DMS79 (cell line): ENCODE measurements at places on chromosomes 16 and 17.

DNA sequence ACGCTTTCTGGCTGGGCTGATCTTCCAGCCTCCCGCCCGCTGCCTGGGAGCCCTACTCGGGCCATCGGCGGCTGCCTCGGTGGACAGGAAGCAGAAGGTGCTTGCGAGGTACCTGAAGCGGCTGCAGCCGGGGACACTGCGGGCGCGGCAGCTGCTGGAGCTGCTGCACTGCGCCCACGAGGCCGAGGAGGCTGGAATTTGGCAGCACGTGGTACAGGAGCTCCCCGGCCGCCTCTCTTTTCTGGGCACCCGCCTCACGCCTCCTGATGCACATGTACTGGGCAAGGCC is 30.7 kb downstream of the CIITA start:
- DNase-seq: no peak

- DNase-seq: no peak
Observed at GRCh38 chr16:2178321-2179106, 17.9 kb downstream of the CASKIN1 start.

GRCh38 chr17:43308999-43309398 is 75.2 kb upstream of the RNU2-1 start:
- no peak for DNase-seq

GRCh38 chr17:12790249-12791106 is 1.2 kb downstream of the ARHGAP44 start:
- DNase-seq: peak; percentile 31

GRCh38 chr16:86101137-86101896 is 202.4 kb downstream of the IRF8 start:
- DNase-seq: no peak

DNA sequence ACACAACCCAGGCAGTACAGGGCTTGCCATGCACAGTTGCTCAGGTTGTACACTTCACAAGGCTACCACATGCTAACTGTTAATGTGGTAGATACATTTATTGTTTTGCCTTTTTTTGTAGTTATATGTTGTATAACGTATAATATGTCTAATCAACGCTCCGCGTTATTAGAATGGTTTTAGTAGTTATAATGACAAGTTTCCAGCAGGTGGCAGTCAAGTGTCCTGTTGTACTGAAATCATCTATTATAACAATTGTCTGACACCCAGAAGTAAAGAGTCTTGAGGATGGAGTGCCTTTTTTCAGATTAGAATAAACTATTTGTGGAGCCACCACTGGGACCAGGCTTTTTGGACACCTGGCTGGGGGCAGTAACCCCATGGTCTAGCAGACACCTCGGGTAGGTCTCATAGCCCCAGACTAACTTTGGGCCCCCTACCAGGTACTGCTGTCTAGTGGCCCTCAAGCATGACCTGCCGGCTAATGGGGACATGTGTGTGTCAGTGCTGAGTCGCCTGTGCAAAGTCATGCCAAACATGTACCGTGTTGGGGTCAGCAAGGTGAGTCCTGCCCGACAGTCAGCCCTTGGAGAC is 32.8 kb downstream of the MYO15A start:
- peak; percentile 1 for DNase-seq

DNA sequence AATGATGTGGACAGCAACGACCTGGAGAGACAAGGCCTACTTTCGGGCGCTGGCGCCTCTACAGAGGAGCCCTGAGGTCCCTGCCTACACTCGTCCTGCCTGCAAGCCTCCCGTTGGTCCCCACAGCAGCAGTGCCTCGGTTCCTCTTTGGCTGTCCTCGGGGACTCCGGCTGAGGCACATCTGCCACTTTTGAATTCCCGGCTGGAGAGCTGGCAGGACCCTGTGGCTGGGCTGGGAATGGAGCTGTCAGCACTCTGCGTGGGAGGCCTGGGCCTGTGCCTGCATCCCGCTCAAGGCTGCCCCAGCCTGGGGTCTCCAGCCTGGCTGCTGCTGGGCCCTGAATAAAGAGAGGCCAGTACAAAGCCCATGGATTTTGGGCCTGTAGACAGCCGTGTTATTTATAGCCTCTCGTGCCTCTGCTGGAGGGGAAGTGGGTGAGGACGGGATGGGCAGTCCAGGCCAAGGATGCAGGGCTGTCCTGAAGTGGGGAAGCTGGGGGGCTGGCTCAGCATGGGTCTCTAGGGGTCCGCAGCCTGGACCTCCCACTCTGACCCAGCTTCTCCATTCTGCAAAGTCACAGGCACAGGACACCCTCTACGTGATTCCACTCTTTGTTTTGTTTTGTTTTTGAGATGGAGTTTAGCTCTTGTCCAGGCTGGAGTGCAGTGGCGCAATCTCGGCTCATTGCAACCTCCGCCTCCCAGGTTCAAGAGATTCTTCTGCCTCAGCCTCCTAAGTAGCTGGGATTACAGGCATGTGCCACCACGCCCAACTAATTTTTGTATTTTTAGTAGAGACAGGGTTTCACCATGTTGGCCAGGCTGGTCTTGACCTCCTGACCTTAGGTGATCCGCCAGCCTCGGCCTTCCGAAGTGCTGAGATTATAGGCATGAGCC is 10.6 kb upstream of the SPNS2 start:
- DNase-seq: no peak

DNA sequence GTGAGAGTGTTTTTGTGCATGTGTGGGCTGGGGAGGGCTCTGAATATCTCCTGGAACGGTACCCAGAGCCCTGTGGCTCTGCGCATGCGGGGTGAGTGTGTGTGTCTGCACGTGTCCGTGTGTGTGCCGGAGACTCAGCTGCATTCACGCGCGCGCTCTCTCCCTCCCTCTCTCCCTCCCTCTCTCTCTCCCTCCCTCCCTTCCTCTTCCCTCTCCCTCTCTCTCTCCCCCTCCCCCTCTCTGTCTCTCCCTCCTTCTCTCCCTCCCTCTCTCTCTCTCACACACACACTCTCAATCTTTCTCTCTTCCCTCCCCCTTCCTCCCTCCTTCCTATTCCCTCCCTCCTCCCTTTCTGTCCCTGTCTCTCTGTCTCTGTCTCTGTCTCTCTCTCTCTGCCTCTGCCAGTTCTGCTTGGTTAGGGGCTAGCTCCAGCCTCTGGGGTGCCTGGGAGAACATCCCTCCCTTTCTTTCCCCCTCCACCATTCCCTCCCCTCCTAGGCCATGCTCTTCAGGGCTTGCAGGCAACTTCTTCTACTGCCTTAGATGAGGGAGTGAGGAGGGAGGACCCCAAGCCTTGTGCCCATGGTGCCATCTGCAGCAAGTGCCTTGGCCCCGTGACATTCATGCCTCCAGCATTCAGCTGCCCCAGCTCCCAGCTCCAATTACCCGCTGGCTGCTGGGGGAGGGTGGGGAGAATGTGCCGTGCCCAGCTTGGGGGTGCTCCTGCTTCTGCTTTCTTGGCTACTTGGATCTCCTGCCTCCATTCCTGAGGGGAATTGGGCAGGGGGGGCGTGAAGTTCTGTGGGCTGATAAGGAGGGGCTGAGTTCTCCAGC is 6.4 kb downstream of the THRA start:
- no peak for DNase-seq

GRCh38 chr16:4214215-4214621 is 27.7 kb downstream of the SRL start:
- no peak for DNase-seq

DNA sequence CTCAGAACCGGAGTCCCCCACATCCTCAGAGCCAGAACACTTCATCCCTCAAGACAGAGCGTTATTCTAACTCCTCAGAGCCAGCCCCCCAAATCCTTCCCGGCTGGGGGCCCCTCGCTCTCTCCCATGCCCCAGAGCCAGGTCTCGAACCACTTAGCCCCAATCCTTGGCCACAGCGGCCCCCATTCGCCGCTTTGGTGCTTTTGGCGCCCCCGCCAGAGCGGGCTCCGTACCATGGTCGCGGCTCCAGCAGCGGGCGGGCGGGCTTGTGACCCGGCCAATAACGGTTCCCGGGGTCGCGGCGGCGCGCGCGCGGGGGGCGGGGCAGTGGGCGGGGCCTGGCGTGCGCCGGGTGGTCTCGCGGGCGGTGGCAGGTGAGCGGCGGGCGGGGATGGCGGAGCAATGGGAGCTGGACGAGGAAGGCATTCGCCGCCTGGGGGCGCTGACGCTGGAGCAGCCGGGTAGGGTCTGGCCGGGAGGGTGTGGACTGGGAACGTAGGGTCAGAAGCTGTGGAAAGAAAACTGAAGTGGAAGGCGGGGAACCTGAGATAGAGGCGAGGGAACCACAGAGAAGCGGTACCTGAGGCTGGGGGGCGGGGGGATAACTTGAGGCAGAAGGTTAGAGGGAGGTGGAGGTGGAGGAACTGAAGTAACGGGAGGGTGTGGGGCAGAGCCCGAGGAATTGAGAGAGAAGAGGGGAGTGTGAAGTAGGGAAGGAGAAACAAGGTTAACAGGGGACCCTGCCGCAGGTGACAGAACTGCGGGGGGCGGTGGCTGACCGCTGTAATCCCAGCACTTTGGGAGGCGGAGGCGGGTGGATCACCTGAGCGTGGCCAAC is at the start of the genes KCTD19 and LRRC36:
TSS of gene KCTD19 (minus strand) at position 270 of the 838 bp plus-strand sequence. CDS start at position 236, 34 bp downstream.
TSS of gene LRRC36 (plus strand) at position 344 of the 838 bp plus-strand sequence. CDS start at position 392, 48 bp downstream.
- peak; percentile 68 for DNase-seq

DNA sequence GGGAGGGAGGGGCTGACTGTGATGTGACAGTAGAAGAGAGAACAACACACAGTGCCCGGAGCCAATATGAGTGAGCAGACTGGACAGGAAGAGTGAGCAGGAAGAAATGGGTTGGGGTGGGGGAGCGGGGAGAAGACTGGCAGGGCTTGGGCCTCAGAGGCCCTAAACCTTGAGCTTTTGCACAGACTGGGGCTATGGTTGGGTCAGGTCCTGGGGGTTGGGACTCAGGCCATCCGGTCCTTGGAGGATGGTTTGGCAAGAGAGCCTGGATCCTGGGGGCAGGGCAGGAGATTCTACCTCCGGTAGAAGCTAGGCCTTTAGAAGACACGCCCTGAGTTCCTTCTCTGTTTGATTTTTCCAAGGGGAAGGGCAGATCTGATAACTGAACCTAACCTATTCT is 1.1 kb downstream of the CAMTA2 start:
- no peak for DNase-seq

DNA sequence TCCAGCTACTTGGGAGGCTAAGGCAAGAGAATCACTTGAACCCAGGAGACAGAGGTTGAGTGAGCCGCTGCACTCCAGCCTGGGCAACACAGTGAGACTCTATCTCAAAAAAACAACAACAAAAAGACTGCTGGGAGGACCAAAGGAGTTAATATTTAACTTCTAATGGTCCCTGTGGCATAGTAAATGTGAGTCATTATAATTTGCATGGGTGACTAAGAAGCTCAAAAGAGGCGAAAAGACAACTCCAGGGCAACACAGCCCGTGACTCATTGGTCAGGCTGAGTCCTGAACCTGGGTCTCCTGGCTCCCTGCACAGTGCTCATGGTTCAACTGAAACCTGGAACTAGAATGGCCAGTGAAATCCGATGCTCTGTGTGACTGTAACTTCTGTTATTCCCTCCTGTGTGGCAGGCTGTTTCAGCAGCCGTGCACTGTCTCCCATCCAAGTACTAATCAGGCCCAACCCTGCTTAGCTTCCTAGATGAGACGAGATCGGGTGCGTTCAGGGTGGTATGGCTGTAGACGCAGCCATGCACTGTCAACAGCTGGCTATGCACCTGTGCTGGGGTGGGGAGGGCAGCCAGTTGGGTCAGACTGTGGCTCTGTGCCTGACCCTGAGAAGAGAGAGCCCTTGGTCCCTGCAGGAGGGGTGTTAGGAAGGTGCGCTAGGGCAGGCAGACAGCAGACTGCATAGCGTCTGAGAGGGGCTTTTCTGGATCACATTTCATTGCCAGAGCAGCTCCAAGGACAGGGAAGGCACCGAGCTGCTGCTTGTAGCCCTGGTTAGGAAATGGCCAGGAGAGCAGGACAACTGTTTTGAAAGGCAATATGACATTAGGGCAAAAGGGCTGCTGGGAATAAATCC is 14.5 kb upstream of the GPRC5C start:
- DNase-seq: no peak

DNA sequence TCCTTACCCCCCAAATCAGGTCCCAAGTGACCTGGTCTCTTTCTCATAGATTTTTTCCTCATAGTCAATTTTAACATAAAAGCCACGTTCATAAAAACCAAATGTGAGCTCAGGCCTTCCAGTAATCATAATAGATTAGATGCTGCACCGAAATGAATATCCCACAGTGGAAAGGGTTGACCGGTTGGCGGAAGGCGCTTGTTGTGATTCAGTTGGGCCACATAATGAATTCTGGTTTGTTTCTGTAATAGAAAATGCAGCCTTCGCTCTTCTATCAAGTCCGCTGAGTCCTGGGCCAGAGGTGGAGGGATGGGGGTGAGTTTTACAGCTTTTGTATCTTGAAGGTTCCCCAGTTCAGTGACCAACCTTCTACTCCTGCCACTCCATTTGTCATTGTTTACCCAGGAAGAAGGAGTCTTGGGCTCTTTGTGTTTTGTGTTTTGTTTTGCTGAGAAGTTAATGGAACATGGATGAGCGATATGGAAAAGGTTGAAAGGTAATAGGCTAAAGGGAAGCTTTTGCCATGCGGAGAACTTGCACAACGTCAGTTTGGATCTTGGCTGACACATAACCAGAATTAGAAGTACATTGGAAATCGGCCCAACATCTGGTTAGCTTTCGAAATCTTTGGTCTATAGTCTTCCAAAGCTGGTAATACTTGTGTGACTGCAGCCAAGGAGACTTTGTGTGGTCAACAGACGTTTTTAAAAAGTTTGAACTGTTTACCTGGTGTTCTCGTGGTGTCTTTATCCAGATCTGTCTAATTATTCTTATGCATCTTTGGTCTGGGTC is 89.5 kb downstream of the CLEC16A start:
- no peak for DNase-seq

GRCh38 chr16:69924777-69925191 is 26.4 kb upstream of the CLEC18A start:
- no peak for DNase-seq

DNA sequence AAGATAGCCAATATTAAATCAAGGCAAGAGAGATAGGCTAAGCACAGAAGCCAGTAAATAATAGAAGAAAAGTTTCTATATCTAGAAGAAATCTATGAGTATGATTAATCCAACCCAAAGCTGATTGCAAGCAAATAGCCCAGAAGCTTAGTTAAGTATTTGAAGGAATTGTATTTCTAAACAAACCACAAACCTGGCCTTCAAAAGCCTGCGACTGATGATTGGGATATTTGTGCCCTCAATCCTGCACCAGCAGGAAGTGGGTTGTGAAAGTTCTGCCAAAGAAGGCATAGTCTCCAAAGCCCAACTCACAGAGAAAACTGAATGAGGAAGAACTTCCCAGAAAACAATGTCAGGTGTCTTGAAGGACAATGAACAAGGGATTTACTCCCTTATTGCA is 114.5 kb upstream of the C17orf78 start:
- no peak for DNase-seq

DNA sequence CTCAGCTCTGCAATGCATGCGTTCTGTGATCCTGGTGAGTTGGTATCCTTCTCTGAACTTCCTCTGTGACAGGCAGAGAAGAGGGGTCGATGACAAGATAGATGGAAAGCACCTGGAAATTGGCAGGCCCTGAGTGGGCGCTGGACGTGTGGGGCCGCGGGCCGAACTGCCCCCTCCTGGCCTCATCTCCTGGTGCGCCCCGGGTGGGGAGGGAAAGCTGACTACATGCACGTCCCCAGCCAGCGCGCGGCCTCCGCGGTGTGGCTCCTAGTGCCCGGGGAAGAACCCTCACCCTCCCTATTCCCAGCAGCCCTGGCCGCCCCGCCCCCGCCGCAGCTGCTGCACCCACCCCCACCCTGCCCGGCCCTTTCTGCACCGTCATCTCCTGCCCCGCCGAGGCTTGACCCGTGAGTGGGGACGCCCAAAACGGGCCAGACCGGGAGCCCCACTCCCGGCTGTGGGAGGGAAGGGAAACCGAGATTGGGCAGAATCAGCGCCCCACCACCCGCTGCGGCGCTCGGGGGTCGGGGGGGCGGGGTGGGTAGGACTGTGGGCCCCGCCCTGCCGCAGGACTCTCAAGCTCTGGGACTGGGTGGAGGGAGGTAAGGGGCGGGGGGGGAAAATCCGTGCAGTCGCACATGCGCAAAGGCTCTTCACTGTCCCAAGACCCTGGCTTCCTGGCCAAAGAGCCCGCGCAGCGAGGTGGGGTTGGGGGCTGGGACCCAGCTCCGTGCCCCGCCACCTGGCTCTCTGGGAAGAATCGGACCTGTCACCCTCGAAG is at the start of gene NOL3:
TSS of gene NOL3 (plus strand) at position 371 of the 781 bp plus-strand sequence.
- peak; percentile 53 for DNase-seq
